ENCODE measurements at places on chromosomes 1 and 21.

GRCh38 chr1:45394342-45394741 is 54.1 kb upstream of the MUTYH start:
- no peak for DNase-seq
- no peak overlapping the region for H3K4me3 ChIP-seq
- peaks cover 2% of the 10 kb centered on the region for H3K27me3 ChIP-seq
- no peaks in the 10 kb centered on the region for H3K36me3 ChIP-seq
- no peak overlapping the region for H3K27ac ChIP-seq

- no peak overlapping the region for H3K4me3 ChIP-seq
- H3K36me3 ChIP-seq: no peaks in the 10 kb centered on the region
- DNase-seq: no peak
- H3K27ac ChIP-seq: no peak overlapping the region
Measured at GRCh38 chr1:23114424-23115079, 54.1 kb downstream of the LUZP1 start.

- H3K27ac ChIP-seq: no peak overlapping the region
- H3K4me1 ChIP-seq: peaks cover 40% of the 10 kb centered on the region
- H3K4me3 ChIP-seq: no peak overlapping the region
- DNase-seq: no peak
- H3K27me3 ChIP-seq: no peaks in the 10 kb centered on the region
Measured at GRCh38 chr1:30990591-30990990, 74.9 kb downstream of the PUM1 start.

DNA sequence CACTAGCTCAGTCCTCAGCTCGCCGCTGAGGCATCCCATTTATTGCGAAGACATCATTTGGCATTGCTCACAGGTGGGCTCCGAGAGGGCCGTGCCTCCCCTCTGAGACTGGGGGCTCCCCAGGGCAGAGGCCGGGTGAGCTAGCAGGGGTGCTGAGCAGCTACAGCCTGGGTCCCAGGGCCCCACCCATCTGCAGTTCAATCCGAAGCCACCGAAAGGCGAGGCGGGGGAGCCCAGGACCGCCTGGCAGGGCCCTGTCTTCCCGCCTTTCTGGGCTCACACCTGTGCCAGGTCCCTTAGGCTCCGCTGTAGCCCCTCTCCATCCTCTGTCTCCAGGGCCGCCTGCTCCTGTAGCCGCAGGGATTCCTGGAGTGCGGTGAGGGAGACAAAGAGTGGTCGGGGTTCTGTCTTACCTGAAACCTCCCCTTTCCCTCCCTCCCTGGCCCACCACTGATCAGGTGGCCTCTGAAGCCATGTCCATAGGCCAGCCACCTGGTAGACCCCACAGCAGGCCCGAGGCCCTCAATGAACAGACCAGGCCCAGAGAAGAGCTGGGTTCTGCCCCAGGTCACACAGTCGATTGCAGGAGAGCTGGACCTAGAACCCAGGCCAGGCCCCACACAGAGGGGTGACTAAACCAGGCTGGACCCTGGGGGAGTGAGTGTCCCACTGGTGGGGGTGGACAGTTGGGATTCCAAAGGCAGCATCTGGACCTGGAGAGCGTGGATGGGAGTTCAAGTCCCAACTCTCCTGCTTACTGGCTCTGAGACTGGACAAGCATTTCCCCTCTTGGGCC is 18.1 kb upstream of the NBPF1 start:
- H3K4me3 ChIP-seq: no peak overlapping the region
- peaks cover 22% of the 10 kb centered on the region for H3K36me3 ChIP-seq
- DNase-seq: no peak
- no peaks in the 10 kb centered on the region for H3K27me3 ChIP-seq
- peaks cover 5% of the 10 kb centered on the region for H3K4me1 ChIP-seq

- H3K4me1 ChIP-seq: peaks cover 57% of the 10 kb centered on the region
- no peaks in the 10 kb centered on the region for H3K27me3 ChIP-seq
- DNase-seq: no peak
Measured at GRCh38 chr21:41183575-41183974, 15.6 kb downstream of the BACE2 start.

GRCh38 chr1:233180641-233181364 is 114.7 kb downstream of the PCNX2 start:
- peaks cover 29% of the 10 kb centered on the region for H3K36me3 ChIP-seq
- peak overlapping the region; percentile 57 for H3K27ac ChIP-seq
- H3K4me1 ChIP-seq: peaks cover 10% of the 10 kb centered on the region
- H3K4me3 ChIP-seq: no peak overlapping the region
- DNase-seq: no peak

DNA sequence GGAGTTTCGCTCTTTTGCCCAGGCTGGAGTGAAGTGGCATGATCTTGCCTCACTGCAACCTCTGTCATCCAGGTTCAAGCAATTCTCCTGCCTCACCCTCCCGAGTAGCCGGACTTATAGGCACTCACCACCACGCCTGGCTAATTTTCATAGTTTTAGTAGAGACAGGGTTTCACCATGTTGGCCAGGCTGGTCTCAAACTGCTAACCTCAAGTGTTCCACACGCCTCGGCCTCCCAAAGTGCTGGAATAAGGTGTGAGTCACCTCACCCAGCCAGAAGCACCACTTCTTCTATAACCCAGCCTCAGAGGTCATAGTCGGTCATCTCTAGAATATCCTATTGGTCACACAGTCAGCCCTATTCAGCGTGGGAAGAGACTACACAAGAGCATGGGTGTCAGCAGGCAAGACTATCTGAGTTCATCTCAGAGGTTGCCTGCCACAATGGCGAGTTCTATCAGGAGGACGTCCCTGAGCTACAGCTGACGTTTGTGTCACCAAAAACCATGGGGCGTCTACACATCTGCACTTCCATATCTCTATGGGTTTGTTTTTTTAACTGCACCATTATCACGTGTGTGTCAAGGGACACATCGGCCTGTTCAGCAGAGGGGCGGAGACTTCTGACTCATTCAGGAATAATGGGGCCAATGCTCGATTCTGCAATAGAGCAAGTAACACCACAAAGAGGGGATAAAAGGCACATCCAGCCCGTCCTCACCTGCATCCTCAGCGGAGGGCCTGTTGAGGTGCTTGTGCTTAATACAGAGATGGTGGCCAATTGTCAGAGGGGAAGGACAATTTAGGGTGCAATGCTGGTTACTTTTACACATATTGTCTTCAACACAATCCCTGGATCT is 256.3 kb upstream of the IRF2BP2 start:
- H3K36me3 ChIP-seq: no peaks in the 10 kb centered on the region
- no peak overlapping the region for H3K27ac ChIP-seq
- no peak overlapping the region for H3K4me3 ChIP-seq

DNA sequence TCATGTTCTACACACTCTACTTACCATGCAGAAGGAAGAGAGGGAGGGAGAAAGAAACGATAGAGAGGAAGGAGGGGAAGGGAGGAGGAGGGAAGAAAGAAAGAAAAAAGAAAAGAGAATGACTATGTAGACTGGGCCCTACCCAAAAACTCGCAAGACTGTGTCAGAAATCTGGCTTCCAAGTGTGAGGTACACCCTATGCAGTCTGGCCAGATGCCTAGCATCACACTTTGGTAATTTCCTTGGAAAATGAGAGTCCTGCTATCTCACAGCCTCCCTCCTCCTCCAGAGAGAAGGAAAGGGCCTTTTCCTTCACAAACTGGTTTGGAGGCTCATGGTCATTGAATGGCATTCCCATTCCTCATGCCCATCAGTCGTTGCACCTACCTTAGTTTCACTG is 86.4 kb upstream of the LRRC8D start:
- H3K36me3 ChIP-seq: no peaks in the 10 kb centered on the region
- no peak for DNase-seq
- no peaks in the 10 kb centered on the region for H3K27me3 ChIP-seq
- H3K27ac ChIP-seq: no peak overlapping the region

DNA sequence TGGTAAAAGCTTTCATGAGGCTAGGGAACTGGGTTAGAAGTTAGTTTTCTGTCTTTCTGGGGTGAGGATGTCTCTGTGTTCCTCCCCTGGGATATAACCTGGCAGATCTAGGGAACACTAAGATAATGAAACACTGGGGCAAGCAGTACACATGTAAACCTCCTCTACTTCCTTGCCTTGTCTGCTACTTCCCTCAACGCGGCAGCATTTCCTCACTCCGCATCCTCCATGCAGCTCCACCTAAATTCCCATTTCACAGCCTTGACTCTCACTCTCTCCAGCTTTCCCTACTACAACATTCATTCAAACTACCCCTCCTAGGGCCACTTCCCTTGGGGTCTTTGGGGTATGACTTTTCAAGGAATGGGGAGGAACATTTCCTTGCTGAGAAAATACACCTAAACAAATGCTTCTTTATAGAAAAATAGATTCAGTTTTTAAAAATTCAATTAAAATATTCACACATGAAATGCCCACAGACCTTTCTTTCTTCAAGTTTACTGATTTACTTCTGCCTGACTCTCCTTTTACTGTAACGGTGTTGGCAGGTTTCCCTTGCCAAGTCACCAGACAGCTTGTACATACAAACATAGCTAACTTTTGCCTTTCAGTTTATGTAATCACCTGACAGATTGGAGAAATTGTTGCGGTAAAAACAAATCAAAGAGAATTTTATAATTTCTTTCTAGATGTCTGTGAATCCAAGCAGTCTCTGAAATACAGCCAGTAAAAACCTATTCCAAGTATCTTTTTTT is 90.1 kb downstream of the TNFSF18 start:
- peak overlapping the region; percentile 35 for H3K27ac ChIP-seq
- DNase-seq: no peak
- H3K4me1 ChIP-seq: peaks cover 8% of the 10 kb centered on the region

DNA sequence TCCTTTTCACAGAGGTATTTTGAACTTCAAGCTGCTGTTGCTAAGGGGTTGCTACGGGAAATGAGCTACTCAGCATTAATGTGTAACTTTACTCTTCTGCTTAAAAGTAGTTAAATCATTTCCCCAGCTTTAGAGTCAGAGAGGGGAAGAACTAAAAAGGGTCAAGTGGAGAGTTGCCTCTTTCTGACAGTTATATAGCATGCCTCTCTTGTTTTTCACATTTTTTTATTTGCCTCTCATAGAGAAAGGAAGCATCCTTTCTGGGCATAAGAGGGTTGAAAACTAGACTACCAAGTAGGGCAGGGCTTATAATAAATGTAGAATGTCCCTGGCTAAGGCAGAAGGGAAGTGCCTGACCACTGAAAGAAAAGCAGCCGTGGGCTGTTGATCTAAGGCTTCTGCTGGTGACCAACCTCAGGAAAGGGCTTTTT is 10.1 kb upstream of the ELAVL4 start:
- no peaks in the 10 kb centered on the region for H3K4me1 ChIP-seq
- H3K36me3 ChIP-seq: peaks cover 2% of the 10 kb centered on the region
- H3K27ac ChIP-seq: no peak overlapping the region

DNA sequence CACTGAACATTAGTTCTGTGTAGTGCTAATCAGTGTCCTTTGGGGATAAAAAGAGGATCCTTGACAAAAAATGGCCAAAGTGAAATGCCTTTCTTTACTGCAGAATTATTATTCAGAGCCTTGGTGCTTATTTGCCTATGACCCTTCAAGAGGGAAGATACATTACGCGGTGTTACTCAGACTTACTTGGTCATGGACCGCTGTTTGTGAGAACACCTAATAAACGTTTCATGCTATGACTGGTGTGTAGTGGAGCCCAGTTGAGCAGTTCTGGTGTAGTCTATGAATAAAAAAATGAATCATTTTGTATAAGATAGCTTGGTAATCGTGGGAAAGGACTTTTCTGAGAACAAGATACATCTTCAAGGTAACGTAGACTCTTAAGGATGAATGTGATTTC is 8.3 kb downstream of the NFYC start:
- no peaks in the 10 kb centered on the region for H3K27me3 ChIP-seq
- no peak overlapping the region for H3K4me3 ChIP-seq

DNA sequence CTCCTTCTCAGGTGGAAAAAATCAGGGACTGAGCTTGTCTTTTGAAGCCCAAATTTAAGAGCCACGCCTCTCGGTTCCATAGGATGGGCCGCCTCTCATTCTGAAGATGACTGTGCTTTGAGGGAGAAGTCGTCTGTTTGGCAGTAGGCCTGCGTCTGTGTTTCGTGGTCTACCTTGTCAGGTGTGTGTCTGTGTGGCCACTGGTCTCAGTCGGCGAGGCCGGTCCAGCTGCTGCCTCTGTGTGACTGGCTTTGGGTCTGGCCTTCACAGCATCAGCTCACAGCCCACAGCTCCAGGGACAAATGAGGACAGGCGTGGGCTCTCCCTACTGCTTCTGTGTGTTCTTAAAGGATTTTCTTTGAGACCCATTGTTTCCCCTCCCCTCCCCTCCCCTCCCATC is 50.3 kb downstream of the B3GALT5 start:
- peak overlapping the region; percentile 17 for H3K27ac ChIP-seq
- DNase-seq: no peak
- H3K4me3 ChIP-seq: no peak overlapping the region

DNA sequence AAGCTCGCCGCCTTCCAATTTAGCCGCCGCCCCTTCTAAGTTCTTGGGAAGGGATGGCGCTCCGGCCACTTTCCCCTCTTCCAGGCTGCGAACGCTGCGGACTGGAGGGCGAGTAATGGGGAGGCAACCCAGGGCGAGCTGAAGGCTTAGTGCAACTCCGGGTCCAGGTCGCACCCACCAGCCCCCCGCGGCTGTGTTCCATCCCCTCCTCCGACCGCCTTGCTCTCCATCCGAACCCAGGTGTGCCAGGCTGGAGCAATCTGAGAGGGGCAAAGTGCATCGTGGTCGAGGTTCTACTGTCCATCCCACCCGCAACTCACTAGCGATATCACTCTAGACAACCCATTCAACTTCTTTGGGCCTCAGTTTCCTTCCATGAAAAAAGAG is 13.4 kb downstream of the PAX7 start:
- peaks cover 72% of the 10 kb centered on the region for H3K4me1 ChIP-seq
- H3K27me3 ChIP-seq: peaks cover 98% of the 10 kb centered on the region
- H3K36me3 ChIP-seq: no peaks in the 10 kb centered on the region

Measured in neural crest cell (in vitro differentiated cells).